ENCODE measurements at places on chromosomes 2 and 18.

DNA sequence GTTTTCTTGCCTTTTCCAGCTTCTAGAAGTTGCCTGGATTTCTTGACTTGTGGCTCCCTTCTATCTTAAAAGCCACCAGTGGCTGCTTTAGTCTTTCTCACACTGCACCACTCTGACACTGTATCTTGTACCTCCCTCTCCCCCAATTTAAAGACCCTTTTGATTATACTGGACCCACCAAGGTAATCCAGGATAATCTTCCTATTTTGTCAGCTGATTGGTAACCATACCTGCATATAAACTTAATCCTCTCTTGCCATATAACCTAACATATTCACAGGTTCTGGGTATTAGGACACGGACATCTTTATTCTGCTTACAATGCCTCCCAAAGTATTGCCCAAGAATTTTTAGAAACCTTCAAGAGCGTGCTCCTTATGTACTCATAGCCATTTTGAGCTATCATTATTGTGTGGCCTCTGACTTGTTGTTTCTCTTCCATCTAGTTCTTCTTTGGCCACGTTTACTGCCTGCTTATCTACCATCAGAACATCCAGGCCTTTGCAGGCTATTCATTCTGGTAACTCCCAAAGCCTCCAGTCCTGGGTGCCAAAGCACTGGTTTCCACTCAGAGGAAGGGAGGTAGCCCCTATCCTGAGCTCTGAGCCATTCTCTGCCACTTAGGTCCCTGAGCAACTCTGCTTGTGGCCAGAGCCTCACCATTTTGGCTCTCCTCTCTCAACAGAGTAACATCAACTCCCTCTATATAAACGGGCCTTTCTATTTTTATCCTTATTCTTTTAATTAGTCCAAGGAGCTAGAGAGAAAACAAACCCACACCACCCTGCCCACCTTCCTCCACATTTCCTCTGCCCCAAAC lies 70.8 kb downstream of the MYO3B start:
- no peak for DNase-seq

DNA sequence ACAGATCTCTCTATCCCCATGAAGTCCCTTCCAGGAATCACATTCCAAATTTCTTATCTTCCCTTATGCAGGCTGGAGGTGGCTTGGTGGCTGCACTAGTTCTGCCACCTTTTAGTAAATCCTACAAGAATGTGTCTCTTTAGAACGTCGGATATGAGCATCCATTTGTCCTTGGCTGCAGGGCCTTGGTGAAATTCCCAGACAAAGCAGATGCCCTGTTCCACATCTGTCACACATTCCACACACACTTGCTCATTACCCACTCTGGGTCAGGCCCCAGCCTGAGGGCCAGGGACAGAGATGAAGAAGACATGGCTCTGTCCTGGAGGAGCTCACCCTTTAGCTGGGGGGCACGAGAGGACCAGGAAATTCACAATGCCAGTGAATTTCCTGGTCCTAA lies 31.2 kb upstream of the GPR17 start:
- no peak for DNase-seq

- no peak for DNase-seq
Measured at GRCh38 chr2:166032361-166032760, 78.8 kb upstream of the TTC21B start.

- no peak for DNase-seq
Measured at GRCh38 chr2:14960686-14961324, 328.3 kb downstream of the LRATD1 start.

Data from CD4-positive, alpha-beta T cell treated with Interleukin-1 beta for 1 hour (primary cell).